Amniotic epithelial cell (primary cell): ENCODE measurements at places on chromosomes 2 and 18.

DNA sequence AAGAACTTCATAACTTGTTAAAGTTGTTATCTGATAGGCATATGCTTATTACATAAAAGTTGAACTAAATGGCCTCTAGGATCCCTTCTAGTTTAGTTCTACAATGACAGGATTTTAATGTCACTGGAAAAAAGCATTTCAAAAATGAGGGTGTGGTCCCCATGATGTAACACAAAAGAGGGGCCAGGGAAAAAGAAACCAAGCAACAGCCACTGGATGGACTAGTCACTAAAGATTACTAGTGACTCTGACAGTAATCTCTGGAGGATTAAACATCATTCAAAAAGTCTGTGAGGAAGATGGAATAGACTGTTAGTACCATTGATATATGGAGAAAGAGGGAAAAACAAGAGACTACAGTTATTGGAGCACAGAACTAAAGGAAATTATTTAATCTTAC lies 22.6 kb downstream of the SEPTIN10 start:
- no peak for DNase-seq

- peak; percentile 48 for DNase-seq
Measured at GRCh38 chr2:177398290-177398683, 5.7 kb downstream of the AGPS start.

DNA sequence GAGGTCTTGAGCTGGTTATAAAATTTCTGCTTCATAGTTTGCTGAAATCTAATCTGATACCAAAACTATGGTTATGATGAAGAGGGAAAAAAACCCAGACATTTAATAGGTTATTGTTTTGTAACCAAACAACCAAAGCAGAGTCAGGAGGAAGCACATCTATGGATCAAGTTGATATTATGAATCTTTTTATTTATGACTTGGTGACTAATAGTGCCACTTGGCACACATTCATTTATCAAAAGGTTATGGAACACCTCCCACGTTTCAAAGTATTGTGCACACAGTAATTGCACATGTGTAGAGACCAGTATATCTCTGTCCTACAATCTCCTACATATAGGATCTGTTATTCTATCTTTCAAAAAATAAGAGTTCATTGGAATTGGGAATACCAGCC lies 93.0 kb downstream of the DPP4 start:
- no peak for DNase-seq

DNA sequence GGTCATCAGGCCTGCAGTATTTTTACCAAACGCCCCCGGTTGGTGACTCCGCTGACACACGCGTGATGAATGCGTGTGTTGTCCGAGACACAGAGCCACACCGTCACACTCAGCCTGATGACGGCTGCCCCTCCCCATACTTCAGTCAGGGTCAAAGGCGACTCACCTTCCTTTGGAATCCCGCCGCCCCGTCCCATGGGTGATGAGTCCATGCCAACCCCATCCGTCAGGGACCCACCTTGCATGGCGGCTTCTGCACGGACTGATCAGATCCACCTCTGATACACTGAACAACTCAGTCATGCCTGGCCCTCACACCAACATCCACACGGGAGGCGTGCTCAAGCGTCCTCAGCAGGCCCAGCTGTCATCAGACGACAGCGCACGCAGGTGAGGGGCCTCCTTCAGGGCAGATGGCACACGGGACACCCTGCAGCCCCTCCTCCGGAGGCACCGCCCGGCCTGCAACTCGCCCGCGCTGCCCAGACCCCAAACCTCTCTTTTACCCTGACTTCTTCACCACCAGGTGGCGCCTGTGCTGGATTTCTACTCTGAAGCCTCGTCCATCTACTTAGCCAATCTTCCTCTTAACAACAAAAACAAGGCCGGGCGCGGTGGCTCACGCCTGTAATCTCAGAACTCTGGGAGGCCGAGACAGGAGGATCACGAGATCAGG lies 89.2 kb downstream of the ZNF516 start:
- peak; percentile 72 for DNase-seq

DNA sequence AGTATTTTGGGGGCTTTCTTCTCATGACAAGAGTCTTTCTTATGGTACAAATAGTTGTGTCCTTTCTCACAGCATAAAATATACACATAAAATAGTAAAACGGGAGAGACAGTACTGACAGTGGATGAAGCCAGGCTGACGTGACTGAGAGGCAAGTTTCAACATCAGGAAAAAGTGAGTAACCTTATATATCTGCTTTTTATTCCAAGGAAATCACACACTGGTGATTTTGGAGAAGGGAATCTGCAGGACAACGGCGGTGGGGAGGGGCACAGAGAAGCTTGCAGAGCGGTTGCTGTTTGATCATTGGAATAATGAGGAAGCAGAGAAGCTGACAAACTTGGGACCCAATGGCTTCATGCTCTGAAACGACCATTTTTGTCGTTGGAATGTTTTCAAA lies 130.6 kb upstream of the ZNF236 start:
- peak; percentile 36 for DNase-seq

- DNase-seq = no peak
Measured at GRCh38 chr18:21741312-21741561, 645 bp downstream of the MIB1 start.

DNA sequence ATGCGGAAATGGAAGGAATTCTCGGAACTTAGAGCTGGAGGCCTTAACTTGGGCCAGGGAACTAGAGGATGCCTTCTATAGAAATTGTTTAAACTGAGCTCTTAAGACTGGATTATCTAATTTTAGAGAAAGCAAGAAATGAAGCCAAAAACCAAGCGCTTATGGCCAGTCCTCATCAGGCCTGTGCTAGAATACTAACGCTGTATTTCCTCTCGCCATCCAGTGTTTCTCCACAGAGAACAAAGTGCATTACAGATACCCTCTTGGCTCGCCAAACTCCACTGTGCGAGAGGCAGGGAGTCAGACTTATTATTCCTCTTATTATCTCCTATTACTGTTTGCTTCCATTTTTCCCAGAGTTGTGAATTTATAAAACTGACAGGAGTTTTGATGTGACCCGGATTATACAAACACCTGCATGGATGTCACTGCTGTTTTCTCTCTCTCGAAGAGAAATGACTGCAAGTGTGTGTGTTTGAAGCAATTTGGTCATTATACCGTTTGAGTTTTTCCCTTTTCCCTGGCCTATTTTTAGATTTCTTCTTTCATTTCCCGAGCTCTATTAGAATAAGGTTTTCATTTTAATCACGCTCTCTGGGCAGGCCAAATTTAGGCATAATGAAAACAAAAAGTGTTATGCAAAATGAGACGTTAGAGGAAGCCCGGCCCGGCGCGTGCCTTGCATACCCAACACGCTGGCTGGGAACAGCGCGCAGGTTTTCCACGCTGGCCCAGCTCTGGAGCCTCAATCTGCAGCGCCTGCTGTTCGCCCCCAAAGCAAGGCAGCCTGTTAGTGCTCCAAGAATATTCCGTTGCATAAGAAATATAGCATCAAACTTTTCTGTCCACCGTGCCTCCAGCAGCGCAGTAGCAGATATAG lies 103.3 kb downstream of the ALK start:
- no peak for DNase-seq

DNA sequence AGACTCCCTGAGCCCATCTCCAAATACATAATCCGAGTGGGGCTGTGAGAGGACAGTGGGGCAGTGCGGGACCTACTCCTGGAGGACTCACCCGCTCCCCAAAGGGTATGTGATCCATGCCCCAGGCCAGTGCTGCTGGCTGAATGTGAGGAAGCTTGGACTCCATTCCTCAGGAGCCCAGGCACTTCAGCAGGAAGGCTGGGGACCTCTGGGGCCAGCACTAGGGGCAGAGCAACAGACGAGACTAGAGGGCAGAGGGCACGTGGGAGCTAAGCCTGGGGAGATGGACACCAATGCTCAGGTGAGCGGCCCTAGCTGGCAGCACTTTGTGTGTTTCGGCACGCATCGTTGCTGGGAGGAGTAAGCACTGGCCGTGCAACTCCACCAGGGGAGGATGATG lies 84.9 kb downstream of the MALT1 start:
- no peak for DNase-seq

DNA sequence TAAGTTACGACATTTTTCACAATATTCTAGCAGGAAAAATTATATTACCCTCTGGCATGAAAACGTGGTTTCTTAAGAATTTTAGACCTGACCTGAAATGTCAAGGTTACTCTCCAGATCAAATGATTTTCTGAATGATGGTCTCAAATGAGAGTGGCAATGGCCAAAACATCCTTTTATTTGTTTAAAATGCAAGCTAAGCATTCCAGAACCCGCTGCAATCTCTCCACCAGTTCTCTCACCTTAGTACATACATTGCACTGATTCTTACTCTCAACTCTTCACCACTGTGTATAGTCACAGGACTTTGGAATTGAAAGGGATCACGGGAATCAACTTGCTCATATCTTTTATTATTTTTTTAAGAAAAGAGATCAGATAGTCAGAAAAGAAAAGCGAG lies 391.6 kb upstream of the LRATD1 start:
- DNase-seq = no peak

DNA sequence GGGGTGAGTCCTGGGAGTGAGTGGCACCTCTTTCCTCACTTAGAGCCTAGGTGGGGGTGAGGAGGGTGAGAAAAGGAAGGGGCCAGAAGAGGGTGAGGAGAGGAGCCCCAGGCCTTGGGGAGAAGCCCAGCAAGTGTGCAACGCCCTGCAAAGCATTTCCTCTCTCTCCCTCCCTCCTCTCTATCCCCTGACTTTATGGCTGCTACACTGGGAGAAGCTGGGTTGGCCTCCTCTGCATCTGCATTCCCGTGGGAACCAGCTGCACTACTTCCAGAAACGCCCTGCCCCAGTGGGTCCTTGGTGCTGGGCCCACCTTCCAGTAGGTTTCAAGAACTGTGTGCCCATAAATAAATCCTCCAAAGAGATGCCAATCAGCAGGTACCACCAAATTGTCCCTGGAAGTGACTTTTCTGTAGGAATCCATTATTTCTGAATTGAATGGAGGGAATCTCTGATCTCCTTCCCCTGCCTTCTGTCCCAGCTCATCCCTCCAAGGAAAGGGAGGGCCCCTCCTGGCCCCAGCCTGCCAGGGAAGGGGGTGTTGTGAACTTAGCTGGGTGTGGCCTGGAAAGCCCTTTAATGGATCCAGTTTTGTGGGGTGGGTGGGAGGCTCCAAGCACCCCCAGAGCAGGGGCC lies 95.7 kb upstream of the BOD1L2 start:
- DNase-seq = no peak

DNA sequence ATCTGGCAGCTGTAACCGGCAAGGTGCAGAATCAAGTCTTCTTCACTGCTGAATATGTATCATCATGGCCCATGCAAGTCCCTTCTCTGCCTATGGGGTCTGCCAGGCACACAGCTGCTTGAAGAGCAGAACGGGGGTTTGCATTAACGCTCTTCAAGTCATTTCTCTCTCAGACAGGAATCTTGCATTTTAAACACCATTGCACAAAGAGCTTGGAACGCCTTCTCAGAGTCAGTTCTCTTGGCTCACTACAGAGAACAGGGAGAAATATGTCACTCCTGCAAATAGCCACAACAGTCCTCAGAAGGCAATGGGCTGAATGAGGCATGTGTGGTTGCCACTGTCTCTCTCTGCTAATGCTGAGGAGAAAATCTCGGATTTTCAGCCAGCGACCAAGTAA lies 2173.5 kb upstream of the PIK3C3 start:
- DNase-seq = no peak

DNA sequence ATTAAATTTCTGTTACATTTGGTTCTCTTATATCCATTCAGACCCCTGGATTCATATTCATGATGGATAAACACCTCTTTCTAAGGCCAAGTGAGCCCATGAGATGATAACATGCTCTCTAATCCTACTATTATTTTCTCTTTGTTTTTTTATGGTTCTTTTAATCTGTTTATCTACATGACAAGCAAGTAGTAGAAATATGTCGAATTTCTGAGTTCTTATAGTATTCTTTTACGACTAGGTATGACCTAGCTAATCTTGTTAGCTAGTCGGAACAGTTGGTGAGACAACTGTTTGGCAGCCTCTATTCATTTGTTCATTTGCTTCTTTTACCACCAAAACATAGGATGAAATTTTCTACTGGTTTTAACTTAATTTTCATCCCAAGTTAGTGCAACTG lies 98.1 kb upstream of the SCG2 start:
- DNase-seq = no peak

- DNase-seq = no peak
Measured at GRCh38 chr2:105248316-105249070, 7.0 kb downstream of the GPR45 start.

- DNase-seq = no peak
Measured at GRCh38 chr2:161265874-161266273, 42.4 kb upstream of the PSMD14 start.

- DNase-seq = no peak
Measured at GRCh38 chr18:23763343-23763742, 74.1 kb downstream of the LAMA3 start.

DNA sequence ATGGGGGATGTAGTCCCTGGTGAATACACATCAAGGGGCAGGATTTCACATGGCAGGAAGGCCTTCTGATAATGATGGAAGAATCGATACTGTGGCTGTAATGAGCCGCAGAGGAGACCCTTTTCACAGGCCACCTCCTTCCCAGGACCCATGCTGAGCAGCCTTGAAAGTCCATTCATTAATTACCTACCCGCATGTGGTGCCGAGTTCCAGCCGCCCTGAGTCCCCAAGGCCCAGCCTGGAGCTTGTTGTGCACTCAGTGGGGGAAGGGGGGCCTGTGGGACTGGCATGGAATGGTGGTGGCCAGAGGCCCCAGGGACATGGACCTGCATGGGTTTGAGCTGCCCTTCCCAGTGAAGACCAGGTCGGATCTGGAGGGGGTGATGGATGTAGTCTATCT lies 25.5 kb downstream of the ASB18 start:
- DNase-seq = no peak

DNA sequence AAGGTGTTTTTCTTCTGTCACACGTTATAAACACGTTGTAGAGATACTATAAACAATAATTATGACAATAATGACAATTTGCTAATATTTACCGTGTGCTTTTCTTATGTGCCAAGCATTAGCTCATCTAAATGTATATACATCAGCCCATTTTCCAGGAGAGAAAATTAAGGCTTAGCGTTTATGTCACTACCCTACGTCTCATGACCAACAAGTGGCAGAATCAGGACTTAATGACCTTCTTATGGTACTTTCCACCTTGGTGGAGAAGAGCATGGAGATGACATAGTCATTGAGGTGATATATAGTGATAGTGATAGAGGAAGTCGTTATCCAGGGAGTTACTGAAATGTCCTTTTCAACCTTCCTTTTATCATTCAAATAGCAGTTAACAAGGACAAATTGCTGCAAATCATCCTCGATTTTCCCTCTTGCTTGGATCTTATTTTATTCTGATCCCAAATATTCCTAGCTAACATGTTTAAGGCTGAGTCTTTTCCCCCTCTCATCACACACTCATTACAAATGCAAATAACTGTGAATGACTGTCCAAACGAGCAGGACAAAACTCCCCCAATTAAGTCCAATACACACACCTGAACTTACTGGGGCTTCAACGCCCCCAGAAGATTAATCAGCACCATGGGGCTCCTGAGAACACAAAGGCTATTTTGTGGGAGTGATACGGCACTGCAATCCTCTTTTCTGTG lies 27.3 kb downstream of the SPRED2 start:
- no peak for DNase-seq
